ENCODE measurements at places on chromosomes 11 and 22. TPM values are rescaled to one million over a fixed set of nuclear protein-coding genes. Genes with fewer than 3 reads are reported as not detected.

- DNase-seq: no peak
These were observed 82.0 kb downstream of the TTC28 start for GRCh38 chr22:28597665-28598064.

- DNase-seq: no peak
These were observed 24.3 kb downstream of the CASP4 start for GRCh38 chr11:104944076-104944475.

GRCh38 chr11:33344611-33345010 is 87.4 kb downstream of the HIPK3 start:
- DNase-seq: no peak

DNA sequence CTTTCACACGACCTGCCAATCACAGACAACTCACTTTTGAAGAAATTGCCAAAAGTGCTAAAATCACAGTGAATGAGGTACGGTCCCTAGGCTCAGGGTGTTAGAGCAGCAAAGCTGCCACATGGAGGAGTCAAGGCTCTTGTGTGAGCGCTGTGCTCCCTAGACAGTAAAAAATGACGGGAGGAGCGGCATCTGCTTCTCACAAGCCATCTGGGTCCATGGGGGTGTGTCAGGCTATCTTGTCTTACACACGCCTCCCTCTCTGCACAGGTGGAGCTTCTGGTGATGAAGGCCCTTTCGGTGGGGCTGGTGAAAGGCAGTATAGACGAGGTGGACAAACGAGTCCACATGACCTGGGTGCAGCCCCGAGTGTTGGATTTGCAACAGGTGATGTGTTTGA is 14.8 kb downstream of the PSMD13 start:
- no peak for DNase-seq

DNA sequence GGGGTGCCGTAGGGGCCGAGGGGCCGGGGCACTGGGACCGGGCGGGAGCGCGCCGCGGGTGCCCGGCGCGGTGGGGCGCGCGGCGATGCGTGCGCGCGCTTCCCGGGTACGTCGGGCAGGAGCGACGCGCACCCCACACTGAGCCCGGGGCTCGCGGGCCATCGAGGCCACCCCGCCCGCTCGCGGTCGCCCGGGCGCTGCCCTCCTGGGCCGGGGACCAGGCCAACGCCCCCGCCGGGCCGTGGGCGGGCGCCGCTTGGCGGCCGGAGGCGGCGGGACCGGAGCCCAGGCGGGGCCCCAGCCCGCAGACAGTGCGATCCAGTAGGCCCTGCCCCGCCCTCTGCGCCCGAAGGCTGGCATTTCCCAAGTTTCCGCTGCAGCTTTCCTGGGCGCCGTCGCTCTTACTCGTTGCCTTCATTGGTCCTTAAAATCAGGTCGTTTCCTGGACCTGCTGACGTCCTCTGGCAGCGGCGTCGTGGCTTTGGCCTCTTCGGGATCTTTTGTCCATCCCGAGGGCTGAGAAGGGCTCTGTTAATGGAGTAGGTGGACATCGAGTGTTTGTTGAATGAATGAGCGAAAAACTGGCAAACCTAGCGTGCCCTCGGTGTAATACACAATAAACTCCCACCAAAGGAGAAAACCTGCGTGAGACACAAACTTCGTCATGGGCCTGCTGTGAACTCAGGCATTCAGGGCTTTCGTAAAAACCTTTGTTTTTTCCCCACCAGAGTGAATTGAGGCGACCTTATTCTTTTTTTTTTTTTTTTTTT is 638 bp downstream of the PARVA start:
- DNase-seq: peak; percentile 82

Gene SCT
- not detected for total RNA-seq
